NCI-H69 (cell line): ENCODE measurements at places on chromosomes 6 and 20.

GRCh38 chr20:40175296-40175695 lies 513.7 kb downstream of the MAFB start:
- no peak for DNase-seq

GRCh38 chr6:127515794-127516661 lies 3.1 kb downstream of the MTCL3 start:
- peak; percentile 91 for DNase-seq

DNA sequence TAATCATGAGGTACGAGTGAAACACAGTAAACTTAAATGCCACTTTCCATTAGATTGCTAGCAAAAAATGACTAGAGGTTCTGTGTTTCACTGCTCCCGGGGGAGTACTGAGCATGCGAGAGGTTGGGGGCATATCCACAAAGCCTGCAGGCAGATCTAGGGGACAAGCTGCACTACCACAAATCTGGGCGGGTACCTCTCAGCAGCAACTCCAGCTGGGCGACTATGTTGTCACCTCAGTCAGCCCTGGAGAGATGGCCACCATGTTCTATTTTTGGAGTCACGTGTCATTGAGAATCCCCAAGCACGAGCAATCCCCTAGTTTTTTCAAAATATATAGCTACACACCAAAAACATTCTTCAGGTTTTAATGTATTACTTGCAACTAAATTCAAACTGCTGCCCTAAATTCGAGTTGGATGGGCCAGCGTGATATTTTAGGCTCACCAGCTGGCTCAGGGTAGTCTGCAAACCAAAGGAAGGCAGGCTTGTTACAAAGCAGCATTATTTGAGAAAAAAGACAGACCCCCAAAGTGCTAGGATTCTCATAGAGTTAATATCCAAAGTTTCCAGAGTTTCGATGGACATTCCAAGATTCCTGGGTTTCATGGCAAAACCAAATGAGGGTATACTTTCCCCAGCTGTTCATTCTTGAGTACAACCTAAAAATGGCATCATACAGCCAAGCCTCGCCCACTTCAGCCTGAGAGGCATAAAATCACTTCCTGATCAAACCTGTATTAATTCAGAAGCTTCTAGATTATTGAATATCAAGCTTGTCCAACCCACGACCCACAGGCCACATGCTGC lies 24.1 kb upstream of the MYLIP start:
- DNase-seq: peak; percentile 95

GRCh38 chr6:136471372-136471771 lies 78.8 kb downstream of the MAP7 start:
- no peak for DNase-seq

DNA sequence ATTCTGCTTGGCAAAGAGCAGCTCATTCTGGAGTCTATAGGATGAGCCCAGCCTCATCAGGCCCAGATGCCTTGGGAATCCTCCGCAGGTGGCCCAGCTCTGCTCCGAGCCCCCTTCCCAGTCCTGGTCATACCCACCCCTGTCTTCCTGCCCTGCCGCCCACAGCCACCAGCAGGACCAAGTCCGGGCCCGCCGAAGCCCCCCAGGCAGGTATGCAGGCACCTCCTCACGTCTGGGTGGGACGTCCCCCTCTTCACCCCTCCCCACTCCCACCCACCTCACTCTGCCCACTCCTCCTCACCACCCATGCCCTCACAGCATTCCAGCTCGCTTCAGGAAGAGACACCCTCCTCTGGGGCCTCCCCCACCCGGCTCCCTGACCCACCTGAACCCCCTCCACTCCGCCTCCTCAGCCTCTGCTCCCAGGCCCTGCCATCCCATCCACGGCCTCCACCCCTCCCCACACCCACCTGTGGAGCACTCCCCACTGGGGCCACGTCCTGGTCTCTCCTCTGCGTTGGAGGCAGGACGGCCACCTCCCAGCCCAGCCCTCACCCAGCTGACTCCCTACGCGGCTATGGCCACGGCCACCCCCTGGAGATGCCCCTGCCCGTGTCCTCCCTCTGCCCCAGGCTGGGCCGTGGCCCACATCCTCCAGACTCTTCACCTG lies 43.4 kb downstream of the KCNQ2 start:
- no peak for DNase-seq

DNA sequence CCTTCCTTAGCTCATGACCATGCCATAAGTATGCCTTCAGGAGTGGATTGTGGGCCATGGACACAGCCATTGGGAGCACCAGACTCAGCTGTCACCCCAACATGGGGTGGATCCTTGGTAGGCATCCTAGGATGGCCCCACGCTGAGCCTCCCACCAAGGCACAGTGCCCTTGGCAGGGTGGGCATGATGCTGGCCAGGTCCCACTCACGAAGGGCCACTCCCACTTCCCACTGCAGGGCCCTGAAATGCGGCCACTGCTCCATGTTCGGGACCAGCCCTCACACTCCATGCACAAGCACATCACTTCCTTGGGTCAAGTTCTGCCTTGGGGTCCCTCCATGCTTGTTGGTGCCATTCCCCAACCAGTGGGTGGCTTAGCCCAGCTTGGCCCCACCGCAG lies 12.9 kb upstream of the FUT9 start:
- no peak for DNase-seq

- peak; percentile 22 for DNase-seq
These were observed 10.8 kb upstream of the TBCC start for GRCh38 chr6:42756722-42757121.

GRCh38 chr6:19964115-19964514 lies 126.9 kb downstream of the ID4 start:
- no peak for DNase-seq

GRCh38 chr20:53074811-53075314 lies 102.7 kb downstream of the TSHZ2 start:
- no peak for DNase-seq

DNA sequence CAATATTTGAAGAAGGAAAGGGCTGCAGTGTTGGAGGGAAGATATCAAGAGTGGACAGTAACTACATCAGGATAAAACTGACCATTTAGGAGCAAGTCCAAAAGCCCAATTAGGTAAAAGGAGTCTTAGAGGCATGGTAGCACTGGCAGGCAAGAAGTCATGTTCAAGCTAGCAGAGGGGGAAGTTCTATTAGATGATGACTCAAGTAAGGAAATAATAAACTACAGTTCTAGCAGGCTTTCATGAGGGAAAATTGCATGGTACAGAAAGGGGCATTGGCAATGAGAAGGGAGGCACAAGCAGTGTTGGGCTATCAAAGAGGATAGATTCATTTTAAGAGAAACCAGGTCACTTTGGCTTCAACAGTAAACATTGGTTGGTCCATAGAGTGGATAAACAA lies 156.1 kb upstream of the PTPRK start:
- no peak for DNase-seq

DNA sequence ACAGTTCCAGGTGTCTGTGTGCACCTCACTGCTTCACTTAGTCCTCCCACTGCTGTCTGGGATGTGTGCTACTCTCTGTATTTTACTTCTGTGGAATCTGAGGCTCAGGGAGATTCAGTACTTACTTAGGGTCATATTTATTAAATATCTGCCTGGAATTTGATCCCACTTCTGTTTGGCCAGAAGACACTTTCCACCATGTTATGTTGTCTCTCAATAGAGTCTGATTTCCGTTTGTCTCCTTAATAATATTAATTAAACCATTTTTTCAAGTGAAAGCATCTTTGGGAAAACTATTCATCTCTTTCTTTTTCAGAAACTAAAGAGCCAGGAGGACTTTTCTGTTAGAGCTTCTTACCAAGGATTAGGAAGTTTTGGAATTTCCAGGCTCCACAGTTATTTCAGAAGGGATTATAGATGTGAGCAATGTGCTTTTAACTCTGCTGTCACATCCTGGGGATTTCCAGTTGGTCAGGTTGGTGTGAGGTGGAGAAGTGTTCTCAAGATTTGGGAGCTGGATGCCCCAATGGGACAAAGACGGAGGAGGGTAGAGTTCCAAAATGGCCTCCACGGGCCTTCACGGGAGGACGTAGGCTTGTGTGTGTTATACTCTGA lies 156.8 kb upstream of the RALGAPA2 start:
- DNase-seq: no peak

GRCh38 chr6:109510358-109510757 lies 27.3 kb upstream of the ZBTB24 start:
- no peak for DNase-seq
